Stimulated activated CD8-positive, alpha-beta memory T cell treated with anti-CD3 and anti-CD28 coated beads, Interleukin-7, amount 100 ng/mL, for 4 hours (primary cell): ENCODE measurements at places on chromosomes 4 and X.

DNA sequence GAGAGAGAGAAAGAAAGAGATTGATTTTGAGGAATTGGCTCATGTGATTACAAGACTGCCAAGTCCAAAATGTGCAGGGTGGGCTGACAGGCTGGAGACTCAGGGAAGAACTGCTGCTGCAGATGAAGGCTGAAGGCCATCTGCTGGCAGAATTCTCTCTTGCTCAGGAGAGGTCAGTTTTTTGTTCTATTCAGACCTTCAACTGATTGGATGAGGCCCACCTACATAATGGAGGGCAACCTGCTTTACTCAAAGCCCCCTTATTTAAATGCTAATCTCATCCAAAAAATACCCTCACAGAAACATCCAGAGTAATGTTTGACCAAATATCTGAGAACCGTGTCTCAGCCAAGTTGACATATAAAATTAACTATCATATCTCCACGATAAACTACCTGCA is 38.2 kb upstream of the MAMLD1 start:
- no peak for DNase-seq

GRCh38 chr4:168609369-168609768 is 112.5 kb downstream of the PALLD start:
- no peak for DNase-seq

- DNase-seq, result no peak
Observed at GRCh38 chr4:131613824-131614216, 1535.3 kb upstream of the PCDH10 start.

DNA sequence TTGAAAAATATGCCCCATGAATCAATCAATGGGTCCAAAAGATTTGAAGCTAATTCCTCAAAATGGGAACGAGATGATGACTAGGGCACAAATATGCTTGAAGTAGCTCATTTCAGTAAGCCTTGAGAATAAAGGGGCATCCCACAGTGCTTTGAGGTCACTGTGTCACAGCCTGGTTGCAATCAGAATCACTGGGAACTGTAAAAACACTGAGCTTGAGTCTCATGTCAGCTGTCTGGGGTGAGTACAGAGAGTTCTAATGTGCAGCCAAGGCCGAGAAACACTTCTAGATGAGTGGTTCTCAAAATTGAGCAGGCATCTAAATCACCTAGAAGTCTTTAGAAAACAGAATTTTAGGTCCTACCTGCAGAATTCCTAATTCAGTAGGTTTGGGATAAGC is 120.5 kb upstream of the EGFL6 start:
- no peak for DNase-seq

DNA sequence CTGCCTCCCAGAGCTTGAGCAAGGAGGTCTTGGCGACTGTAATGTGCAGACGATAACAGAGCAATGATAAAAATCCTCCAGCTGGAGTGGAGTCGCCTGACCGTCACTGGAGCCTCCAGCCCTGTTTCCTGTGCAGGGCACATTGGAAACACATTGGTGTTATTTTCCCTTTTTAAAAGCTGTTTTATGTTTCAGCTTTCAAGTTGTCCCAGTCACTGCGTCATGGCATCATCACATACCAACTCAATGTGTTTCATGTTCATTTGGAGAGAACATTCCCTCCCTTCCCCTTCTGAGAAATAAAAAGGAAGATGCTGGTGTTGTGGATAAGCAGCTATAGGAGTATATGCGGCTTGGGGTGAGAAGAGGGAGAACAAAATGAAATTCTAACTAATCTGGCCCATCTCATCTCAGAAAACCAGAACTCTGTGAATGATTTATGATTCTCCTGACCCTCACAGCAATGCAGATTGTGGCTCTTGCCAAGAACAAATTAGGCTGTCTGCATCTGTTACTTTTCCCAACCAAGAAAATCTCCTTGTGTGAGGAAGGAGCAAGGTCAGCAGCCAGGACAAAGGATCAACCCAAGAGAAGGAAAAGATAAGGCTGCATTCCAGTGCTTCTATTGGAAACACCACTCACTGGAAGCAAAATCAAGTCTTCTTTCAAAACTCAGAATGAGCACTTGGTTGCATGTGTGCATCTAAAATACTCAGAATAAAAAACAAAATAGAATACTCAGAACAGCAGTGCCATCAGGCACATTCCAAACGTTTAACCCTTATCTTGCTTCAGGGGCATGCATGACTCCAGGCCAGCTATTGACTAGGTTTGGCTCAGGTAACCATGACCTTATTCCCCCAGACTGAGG is 134.4 kb downstream of the RASL11B start:
- no peak for DNase-seq

DNA sequence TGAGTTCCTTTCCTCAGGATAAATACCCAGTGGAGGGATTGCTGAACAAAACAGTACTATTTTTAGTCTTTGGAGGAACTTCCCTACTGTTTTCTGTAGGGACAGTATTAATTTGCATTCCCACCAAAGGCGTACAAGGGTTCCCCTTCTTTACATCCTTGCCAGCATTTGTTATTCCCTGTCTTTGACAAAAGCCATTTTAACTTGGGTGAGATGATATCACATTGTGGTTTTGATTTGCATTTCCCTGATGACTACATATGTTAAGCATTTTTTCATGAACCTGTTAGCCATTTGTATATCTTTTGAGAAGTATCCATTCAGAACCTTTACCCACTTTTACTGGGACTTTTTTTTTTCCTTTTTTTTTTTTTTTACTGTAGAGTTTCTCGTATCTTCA is 126.2 kb upstream of the ANXA10 start:
- DNase-seq, result no peak
